ENCODE measurements at places on chromosomes 7 and 10. TPM values are rescaled to one million over a fixed set of nuclear protein-coding genes. Genes with fewer than 3 reads are reported as not detected.

GRCh38 chr7:67823345-67823744 lies 826.7 kb downstream of the TYW1 start:
- H3K4me3 ChIP-seq = no peak overlapping the region
- no peaks in the 10 kb centered on the region for H3K36me3 ChIP-seq
- peaks cover 6% of the 10 kb centered on the region for H3K27me3 ChIP-seq
- no peak for DNase-seq
- no peak overlapping the region for H3K27ac ChIP-seq
- no peaks in the 10 kb centered on the region for H3K4me1 ChIP-seq

DNA sequence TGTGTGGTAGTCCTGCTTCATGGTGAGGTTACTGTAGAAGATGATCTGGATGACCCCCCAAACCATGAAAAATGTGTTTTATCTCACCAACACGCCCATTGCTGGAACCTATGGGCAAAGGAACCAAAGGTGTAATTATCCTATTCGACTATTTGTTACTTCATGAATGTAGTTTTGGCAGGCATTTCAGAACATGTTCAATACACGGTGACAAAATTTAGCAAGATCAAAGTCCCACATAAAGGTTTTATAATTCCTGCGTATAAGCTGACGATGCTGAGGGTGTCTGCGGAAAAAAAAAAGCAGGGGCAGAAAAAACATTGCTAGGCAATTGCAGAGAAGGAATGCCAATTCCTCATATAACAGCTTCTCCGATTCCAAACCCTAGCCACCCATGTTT lies 13.3 kb downstream of the RAPGEF5 start:
- DNase-seq = no peak
- H3K4me3 ChIP-seq = no peak overlapping the region
- no peaks in the 10 kb centered on the region for H3K4me1 ChIP-seq
- H3K27ac ChIP-seq = no peak overlapping the region
- H3K27me3 ChIP-seq = no peaks in the 10 kb centered on the region

ZC3HAV1L gene
- 0.16 TPM for total RNA-seq

DNA sequence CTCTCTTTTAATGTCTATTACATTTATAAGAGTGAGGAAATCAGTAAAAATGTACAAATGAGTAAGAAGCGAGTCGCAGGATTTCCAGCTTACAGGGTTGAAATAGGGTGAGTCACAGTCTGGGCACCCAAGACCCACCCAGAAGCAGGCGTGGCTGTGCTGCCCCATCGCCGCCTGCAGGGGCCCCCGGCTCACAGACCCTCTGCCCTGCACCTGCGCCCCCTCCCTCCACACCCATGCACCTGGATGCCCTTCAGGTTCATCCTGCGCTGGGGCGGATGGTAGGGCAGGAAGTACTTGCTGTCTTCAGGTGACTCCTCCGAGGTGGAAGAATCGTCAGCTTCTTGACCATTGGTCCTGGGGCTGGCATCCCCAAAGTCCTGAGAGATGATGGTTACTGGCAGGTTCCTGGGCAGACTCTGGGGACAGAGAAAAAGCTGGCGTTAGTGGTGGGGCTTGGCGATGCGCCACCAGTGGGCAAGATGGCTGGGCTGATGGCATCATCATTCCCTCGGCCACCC lies 90.2 kb upstream of the GNA12 start:
- H3K27ac ChIP-seq = no peak overlapping the region
- DNase-seq = no peak
- no peaks in the 10 kb centered on the region for H3K36me3 ChIP-seq
- no peak overlapping the region for H3K4me3 ChIP-seq
- H3K4me1 ChIP-seq = no peaks in the 10 kb centered on the region
